Substantia nigra (tissue), 51 donors: ENCODE measurements at places on chromosomes 2 and 18.

DNA sequence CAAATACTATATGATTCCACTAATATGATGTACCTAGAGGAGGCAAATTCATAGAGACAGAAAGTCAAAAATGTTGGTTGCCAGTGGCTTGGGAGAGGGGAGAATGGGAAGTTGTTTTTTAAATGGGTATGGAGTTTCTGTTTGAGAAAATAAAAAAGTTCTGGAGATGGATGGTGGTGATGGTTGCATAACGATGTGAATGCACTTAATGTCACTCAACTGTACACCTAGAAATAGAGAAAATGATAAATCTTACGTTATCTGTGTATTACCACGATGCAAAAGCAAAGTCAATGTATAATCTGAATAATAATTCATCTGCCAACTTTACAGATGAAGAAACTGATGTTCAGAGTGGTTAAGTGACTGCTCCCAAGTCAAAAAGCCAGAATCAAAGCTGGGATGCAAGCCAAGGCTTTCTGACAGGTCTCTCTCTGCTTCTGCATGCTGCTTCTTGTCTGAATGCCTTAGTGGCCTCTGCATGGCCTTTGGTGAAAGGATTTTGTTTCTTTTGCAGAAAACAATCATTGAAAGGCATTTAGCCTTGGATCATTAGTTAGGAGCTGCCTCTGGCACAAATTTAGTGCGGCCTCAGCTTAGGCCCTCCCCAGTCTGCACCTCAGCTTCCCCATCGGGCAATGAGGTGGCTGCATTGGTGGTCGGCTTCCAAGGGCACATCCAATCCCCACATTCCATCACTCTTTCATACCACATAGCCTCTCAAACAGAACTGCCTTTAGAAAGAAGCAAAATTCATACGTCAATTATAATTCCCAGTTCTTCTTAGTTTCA is 46.5 kb upstream of the MYCN start:
- DNase-seq: no peak

- no peak for DNase-seq
These were observed 58.4 kb upstream of the CERS6 start for GRCh38 chr2:168397629-168398028.

GRCh38 chr2:151624271-151624670 is 110.0 kb downstream of the NEB start:
- no peak for DNase-seq

- DNase-seq: no peak
These were observed 284.3 kb downstream of the ICOS start for GRCh38 chr2:204220896-204221295.

- no peak for DNase-seq
These were observed 100.1 kb downstream of the GALNT13 start for GRCh38 chr2:153971855-153972254.

- DNase-seq: no peak
These were observed 1347.2 kb upstream of the DDX18 start for GRCh38 chr2:116467243-116467642.

DNA sequence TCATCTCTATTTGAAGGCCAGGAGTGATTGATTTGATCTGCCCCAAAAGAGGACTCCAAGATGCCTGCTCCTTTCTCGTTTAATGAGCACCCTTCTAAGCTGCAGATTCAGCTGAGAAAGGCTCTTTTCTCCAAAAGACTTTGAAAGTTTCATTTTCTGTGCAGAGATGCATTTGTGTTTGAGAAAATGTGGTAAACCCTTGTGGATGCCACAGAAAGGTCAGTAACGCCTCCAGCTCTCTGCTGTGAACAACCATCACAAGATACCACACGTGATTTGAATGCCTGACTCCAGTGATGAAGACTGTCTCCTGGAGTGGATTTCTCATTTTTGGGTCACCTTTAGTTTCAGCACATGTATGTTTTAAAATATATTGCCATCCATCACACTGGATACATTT is 35.0 kb upstream of the CCDC85A start:
- no peak for DNase-seq

- DNase-seq: no peak
These were observed 66.6 kb downstream of the SMIM21 start for GRCh38 chr18:75360941-75361340.

- DNase-seq: no peak
These were observed 284.4 kb upstream of the RGPD4 start for GRCh38 chr2:107542314-107542740.

DNA sequence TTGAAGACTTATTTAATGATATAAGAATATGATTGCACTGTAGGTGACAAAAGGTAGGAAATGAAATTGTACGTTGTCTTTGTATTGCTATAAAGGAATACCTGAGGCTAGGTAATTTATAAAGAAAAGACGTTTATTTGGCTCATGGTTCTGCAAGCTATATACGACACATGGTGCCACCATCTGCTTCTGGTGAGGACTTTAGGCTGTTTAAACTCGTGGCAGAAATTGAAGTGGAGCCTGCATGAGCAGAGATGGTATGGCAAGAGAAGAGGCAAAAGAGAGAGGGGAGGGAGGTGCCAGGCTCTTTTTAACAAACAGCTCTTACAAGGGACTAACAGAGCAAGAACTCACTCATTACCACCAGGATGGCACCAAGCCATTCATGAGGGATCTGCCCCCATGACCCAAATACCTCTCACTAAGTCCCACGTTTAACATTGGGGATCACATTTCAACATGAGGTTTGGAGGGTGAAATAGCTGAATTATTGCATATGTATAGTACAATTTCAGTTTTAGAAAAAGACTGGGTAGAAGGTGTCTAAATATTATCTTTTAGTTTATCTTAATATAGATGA is 86.8 kb downstream of the GULP1 start:
- no peak for DNase-seq

GRCh38 chr2:66957198-66957597 is 439.9 kb upstream of the ETAA1 start:
- no peak for DNase-seq

DNA sequence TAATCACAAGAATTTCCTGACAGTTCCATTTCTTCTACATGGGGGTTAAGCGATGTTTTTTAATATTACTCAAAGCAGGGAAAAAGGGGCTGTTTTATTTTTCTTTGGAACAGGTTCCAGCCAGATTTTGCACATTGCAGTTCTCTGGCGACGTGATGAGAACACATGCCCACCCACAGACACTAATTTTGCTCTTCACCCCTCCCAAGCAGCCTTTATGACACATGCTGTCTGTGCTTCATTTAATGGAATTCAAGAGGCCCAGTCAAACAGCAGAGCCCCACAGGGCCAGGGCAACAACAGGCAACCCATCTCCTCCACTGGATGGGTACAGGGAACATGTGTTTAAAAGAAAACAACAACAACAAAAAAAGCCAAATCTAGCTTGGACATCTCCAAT is 70.8 kb downstream of the SPRED2 start:
- no peak for DNase-seq

GRCh38 chr18:61544178-61544577 is 210.9 kb downstream of the CDH20 start:
- DNase-seq: no peak

- peak; percentile 92 for DNase-seq
These were observed at the start of gene METAP1D for GRCh38 chr2:171999604-172000469. METAP1D (plus strand) TSS chr2:171999953; CDS start chr2:171999970, 17 bp downstream.

GRCh38 chr2:203948733-203949132 is 12.2 kb downstream of the ICOS start:
- no peak for DNase-seq

GRCh38 chr2:45988879-45989278 is 308.3 kb upstream of the EPAS1 start:
- no peak for DNase-seq

DNA sequence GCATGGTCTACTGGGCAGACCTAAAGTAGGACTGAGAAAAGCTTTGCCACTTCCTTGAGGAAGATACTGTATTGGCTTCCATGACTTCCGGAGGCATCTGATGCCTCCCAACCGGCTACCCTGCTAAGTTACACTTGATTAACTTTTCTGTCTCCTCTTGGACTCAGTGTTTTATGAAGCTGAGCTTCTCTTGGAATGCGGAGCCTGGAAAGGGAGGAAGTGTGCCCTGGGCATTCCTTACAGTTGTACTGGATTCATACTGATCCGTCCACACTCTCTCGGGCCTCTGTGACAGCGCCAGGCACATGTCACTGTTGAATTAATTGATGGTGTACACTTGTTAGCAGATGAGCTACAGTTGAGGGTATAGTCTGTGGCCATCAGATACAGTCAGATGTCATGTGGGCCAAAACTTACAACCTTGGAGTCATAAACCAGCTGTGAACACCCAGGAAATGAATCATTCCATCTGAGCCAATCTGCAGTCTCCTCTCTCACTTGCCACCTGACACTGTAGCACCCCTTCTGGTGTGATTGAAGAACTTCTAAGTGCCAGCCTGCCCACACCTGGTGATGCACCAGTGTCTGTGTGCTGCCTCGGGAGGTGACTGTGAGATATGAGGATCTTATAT is 122.5 kb downstream of the FHOD3 start:
- no peak for DNase-seq

- DNase-seq: no peak
These were observed 386.5 kb upstream of the TCF4 start for GRCh38 chr18:55974521-55974920.

GRCh38 chr18:76167845-76168621 is 327.0 kb downstream of the ZNF516 start:
- no peak for DNase-seq

DNA sequence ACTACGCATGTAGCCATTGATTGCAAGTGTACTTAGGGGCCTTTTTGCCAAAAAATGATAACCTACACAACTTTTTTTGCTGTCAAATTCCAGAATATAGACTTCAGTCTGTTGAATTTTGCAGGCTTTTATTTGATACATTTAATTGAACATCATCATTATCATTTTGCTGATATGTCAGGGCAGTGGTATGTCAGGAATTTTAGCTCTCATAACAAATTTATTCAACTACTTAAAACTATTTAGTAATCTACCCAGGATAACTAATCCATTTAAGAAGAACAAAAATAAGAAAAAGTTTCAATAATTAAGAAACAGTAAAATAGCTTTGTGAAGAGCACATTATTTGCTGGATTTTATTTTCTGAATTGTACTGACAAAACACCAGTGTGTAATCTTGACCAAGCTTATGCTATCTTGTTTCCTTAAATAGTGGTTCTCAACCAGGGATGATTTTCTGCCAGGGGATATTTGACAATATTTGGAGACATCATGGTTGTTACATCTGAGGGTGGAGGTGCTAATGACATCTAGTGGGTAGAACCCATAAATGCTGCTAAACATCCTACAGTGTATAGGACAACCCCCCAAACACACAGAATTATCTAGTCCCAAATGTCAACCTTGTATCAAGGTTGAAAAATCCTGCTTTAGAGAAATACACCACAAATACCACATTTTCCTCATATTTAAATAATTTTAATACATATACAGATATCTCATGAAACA is 12.1 kb upstream of the TTN start:
- DNase-seq: no peak

GRCh38 chr2:133819906-133820305 is 251.6 kb upstream of the NCKAP5 start:
- DNase-seq: no peak

DNA sequence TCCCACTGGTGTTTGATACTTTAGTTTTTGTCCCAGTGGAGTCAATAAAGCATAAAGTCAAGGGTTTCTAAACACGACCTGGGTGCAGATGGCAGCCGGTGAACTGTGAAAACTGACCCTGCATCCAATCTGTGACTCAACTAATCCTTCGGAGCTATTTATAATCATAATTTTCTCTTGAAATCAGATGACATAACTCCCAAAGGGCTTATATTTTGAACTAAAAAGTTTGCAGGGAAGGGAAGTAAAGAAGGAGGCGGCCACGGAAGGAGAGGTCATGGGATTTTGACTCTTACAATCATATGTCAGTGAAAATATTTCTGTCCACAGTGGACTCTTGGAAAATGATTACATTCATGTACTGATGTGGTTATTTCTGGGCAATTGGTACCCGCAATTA is 178.5 kb downstream of the PDE1A start:
- DNase-seq: no peak

DNA sequence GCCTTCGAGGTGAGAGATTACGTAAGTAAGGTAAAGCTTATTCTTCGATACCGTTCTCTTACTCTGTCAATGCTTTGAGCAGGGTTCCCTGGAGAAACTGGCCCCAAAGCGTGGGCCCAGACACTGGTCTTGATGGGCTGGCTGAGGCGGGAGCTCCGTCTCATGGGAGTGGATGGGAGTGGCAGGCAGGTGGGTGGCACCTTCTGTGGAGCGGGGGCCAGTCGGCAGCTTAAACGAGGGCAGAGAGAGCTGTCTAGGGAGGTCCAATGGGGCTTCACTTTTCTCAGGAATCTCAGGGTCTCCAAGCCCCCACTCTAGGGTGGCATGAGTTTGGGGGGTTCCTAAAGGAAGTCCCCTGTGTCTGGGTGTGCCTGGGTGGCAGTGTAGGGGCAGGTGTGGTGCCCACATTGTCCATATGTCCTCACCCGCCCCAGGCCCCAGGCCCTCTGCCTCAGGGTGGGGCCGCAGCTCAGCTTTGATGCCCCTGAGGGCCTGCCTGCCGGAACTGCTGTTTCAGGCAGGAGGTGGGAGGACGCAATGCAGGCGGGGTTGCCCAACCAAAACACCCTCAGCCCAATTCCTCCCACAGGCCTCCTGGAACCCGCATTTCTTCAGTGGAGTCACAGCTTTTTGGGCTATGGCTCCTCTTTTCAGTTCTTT is 32.5 kb upstream of the FOSL2 start:
- no peak for DNase-seq

GRCh38 chr2:34848691-34849090 is 1249.6 kb upstream of the FAM98A start:
- DNase-seq: no peak

DNA sequence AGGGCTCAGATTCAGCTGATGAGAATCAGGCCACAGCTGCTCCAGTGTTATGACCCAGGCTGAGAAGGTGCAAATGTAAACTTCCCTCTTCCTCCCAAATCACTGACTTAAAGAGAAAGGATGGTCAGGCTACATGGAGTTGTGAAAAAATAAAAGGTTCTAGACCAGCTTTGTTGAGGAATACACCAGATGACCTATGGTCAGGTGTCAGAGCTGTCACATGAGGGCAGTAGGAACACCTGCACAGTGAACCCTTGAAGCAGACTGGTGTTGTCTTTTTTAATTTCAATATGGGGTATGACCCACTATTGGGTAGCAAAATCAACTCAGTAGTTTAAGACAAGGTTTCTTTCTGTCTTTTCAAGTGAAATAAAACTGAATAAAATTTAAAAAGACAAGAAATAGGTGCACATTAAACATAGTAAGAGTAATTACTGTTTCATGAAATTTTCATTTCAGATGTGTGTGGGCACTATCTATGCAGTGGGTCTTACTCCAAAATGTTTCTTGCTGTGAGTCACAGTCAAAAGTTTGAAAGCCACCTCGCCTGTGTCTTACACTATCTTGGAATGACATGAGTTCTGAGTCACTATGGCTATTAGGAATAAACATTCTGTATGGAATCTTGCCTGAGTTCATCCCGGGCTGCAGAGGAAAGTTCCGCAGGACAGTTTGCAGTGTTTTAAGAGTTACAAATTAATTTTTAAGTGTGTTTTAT is 83.6 kb downstream of the ACVR1 start:
- DNase-seq: no peak

DNA sequence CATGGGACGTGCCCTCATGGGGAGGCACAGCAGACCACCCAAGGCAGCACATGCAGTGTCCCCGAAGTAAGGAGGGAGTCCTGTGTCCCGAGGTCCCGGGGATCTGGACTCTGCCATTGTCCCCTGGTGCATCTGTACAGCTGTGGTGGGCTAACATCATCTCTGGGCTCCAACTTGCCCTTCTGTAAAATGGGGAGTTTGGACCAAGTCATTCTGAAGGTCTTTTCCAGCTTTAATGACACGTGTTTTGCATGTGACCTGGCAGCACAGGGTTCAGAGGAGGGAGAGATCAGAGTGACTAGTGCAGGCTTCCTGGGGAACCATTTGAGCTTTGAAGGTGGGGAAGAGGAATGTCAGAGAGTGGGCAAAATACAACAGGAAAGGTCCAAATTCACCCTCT is 21.5 kb downstream of the ITM2C start:
- DNase-seq: no peak

- DNase-seq: no peak
These were observed 195.1 kb downstream of the ACKR3 start for GRCh38 chr2:236764716-236765115.
